ENCODE measurements at places on chromosomes 16 and 17.

GRCh38 chr17:55274355-55275255 is 9.8 kb downstream of the HLF start:
- DNase-seq = no peak

- DNase-seq = no peak
Measured at GRCh38 chr17:80208050-80208449, 12.1 kb downstream of the SGSH start.

GRCh38 chr17:38620551-38621277 is 15.0 kb upstream of the SRCIN1 start:
- no peak for DNase-seq

DNA sequence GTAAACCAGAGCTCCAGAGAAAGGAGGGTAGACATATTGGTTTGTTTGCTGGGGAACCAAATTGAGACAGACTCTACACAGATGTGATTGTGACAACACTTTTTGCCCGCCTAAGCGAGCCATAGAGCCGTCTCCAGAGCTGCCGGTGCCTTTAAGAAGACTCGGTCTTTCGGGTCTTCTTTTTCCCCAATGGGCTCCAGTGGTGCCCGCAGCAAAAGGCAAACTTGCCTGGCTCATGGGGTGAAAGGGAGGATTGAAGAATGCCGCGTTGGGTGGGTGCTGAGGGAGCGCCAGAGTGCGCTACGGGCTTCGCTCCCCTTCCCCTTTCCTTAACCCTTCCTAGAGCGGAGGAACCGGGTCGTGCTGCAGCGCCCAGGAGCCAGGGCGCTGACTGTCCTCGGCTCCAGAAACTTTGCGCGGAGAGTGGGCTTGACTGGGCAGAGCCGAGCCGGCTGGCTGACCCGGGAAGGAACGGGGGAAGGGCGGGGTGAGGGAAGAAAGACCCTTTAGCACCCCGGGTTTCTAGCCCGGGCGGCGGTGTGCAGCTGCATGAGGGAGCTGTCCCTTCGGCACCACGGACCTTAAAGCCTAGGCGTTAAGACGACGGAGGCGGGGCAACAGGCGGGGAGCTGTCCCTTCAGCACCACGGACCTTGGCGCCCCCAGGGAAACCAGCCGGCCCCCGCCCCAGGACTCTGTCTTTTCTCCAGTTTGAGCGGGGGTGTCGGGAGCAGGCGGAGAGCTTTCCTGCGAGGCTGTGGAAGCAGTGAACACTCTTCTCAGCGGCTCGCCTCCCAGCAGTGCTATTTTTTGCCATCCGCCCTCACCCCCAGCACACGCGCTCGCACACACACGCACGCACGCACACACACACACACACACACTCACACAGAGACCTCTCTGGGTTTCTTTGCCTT is at the start of gene CACNG3:
TSS of gene CACNG3 (plus strand) at position 880 of the 916 bp plus-strand sequence. CDS start 420 bp downstream, outside the sequence.
- no peak for DNase-seq

GRCh38 chr17:29445844-29446243 is 55.7 kb downstream of the TAOK1 start:
- no peak for DNase-seq

DNA sequence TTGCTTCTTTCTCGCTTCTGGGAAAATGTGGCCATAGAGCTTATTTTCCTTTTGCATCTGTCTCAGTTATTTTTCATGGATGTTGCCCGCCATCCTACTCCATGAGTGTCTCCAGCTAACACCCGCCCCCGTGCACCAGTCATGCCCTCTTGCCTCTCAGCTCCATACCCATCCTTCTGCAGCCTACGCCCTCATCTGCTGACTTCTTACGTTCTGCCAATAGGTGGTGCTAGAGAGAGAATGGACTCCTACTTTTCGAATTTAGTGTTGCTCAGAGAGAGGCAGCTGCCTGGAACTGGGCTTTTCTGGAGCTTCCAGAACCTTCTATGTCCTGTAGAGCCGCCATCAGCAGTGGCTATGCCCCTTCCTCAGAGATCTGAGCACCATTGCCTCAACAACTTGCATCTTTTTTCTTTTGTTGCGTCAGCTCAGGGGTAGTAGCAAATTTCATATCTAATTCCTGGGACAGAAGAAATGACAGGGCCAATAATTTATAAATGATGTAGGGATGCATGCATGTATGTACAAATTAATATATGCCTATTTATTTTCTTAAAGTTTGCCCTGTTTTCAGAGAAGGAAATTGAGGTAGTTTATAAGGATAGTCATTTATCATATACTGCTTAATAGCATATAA is 119.7 kb upstream of the MYOCD start:
- DNase-seq = no peak

GRCh38 chr16:63737633-63738032 is 1384.2 kb downstream of the CDH11 start:
- no peak for DNase-seq

DNA sequence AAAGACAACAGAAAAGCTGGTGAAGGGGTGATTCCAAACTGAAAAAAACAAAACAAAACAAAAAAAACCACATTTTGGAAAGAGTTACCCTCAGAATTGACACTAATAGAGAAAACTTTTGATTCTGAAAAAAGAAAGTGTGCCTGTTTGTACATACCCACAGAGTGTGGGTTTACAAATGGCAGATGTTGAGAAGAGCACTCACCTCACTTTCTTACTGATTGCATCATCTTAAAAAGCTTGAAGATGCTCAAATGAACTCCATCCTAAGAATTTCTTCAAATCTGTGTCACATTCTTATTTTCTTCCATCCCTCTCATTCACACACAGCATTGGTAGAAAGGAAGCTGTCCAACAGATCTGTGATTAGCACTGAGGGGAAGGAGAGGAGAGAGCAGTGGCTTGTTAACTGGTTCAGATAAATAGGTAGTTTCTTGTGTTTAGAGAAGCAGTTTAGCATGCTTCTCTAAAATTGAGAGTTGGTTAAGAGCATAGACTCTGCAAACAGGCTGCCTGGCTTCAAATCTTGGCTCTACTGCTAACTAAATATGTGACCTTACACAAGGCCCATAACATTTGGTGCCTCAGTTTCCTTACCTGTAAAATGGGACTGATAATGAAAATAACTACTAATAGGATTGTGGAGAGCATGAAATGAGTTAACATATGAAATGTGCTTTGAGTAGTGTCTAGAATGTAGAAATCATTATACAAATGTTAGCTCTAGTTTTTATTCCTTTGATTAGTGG is 6.9 kb downstream of the GNAO1 start:
- no peak for DNase-seq

GRCh38 chr16:70576431-70577255 is 53.0 kb downstream of the SF3B3 start:
- no peak for DNase-seq

DNA sequence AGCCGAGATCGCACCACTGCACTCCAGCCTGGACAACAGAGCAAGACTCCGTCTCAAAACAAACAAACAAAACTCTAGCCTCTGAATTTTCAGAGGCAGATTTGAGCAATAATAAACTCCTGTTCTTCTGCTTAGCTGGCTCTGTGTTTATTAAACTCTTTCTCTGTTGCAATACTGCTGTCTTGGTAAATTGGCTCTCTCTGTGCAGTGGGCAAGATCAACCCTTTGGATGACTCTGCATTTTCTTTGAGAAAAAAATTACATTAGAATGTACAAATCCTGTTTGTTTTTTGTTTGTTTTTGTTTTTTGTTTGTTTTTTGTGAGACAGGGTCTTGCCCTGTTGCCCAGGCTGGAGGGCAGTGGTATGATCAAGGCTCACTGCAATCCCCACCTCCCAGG is 75.8 kb upstream of the RPH3AL start:
- DNase-seq = no peak

- no peak for DNase-seq
Measured at GRCh38 chr16:77376358-77376757, 58.5 kb downstream of the ADAMTS18 start.

- DNase-seq = peak; percentile 23
Measured at GRCh38 chr17:33140413-33141099, 148.9 kb downstream of the SPACA3 start.

DNA sequence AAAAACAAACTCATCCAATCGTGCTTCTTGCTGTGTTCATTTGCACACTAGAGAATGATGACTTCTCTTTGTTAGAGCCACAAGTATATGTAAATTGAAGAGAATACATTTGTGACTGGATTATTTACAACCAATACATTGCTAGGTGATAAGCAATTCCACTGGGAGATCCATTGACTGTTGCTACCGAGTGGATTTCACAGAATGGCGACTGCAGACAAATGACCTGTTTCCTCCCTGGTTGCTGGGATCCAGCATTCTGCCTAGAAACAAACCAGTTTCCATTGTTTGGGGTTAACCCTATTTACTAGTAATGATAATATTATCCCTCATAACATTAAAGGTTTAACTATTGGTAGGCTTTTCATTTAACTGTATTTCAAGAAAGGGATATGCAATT is 36.9 kb upstream of the CPHXL start:
- DNase-seq = no peak

Data from NCI-H187 (cell line).